WTC11 (cell line): ENCODE measurements at places on chromosomes 11 and 22.

DNA sequence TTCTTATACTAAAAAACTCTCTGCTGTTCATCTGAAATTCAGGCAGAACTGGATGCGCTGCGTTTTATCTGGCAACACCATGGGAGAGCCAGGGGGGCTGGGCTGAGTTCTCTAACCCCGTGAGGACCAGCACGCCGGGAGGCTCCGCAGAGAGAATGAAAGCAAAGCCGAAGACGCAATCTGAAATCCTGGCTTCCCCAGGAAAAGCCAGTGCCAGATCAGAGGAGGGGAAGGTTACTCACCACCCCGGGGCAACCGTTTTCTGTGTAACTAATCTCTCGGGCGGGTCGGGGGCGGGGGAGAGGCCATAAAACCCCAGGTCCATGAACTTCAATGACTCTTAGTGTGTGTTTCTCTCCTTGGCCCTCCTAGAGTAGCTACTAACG lies 99.4 kb downstream of the SHANK2 start:
- DNase-seq = peak; percentile 29

DNA sequence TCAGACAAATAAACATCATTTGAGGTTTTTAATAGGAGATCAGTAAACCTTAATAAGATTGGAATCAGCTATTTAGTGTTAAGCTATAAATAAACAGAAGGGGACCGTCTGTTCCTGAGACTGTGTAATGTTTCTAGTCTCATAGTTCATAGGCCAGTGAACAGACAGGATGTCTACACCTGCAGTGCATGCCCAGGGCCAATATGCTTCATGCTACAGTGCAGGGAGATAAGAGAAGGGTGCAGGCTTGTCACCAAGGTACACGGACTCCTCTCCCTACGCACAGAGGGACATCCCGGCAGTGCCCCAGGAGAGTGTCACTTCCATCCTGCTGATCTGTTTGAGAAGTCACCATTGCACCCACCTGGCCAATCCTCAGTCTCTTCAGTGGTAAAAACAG lies 148.6 kb downstream of the OPCML start:
- DNase-seq = no peak

- peak; percentile 38 for DNase-seq
These were observed 1.2 kb downstream of the LIF start for GRCh38 chr22:30245181-30245984.

DNA sequence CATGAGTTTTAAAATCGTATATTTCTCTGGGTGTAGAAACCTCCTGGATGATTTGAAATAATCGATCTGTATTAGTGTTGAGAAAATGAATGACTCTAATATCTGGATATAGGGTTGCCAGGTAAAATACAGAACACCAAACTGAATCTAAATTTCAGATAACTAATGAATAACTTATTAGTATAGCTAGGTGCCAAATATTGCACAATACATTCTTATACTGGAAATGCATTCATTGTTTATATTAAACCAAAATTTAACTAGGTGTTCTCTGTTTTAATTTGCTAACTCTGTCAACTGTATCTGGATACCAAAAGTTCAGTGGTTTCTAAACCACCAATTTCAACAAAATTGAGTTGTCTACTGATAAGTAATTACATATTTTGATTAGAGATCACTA lies 2.5 kb upstream of the BIRC3 start:
- DNase-seq = no peak

- no peak for DNase-seq
These were observed 100.4 kb upstream of the GALNT18 start for GRCh38 chr11:11722246-11722645.

DNA sequence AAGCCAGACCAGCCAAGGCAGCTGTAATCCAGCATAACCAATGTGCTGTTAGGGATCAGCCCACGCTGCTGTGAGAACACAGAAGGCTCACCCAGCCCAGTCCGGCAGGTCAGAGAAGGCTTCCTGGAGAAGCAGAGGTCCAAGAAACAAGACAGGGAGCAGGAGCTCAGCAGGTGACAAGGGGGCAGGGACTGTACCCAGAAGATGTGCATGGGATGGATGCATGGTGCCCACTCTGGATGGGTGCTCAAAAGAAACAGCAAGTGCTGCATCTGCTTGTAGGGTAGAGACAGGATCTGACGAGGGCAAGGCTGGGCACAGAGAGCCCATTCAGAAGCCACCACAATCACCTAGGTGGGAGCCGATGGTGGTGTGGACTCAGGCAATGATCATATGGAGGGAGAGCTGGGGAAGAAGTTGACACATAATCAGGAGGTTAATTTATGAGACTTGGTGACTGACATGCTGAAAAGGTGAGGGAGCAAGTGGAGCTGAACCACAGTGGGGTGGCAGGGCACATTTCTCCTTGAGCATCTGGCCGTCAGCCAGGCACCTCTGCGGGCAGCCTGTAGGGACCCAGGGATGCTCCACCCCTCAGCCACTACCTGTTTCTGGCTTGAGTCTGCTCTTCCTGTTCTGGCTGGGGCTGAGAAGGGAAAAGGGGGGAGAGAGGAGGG lies 102.3 kb upstream of the DRD2 start:
- no peak for DNase-seq
